ENCODE measurements at places on chromosomes 1 and 21.
A peak's percentile ranks its signal among the peaks of the same experiment; 100 is the strongest.

GRCh38 chr1:32755810-32756159 is 53.2 kb upstream of the SYNC start:
- DNase-seq = no peak

GRCh38 chr1:65209005-65209885 is 61.2 kb downstream of the AK4 start:
- peak; percentile 30 for DNase-seq

DNA sequence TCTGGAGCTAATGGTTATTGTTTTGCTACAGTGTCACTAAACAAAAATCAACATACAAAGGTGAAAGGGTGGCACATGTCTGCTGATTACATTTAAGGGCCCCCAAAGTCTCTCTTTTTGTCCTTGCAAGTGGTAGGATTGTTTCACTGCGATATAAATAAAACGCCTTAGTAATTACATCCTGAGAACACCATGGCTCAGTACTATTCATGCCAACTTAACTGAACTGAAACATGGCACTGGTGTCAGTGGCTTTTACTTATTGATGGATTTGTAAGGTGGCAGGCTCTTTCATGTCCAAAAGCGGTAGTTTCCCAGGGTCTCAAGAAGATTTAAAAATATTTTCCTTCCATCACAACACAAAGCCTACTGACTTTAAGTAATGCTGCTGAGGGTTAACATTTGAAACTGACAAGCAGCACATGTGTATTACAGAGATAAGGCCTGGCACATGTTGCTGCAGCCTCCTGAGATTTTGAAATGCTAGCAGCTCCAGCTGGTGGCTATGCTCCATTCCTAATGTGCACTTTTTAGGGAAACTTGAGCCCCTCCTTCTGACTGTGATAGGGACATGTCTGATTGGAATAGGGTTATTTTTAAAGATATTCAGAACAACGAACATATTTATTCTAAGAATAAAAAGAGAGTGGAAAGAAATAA is 86.8 kb downstream of the ATP1B1 start:
- DNase-seq = no peak

DNA sequence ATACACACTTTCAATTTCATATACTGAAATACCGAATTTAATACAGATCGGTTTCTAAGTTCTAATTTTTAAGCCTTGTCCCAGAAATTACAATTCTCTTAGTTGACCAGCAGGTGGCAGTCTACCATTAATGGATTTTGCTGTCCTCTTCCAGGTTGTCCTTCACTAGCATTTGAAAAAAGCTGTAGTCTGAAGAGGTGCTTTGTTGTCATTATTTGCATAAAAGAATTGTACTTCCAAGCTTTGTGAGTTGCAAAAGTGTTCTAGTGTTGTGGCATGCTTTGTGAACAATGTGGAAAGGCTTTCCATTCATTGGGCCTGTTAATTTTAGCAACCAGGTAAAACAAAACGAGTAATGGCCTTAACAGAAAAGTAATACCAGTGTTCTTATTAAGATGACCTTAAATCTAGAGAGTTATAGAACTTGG is 193.6 kb downstream of the RPS6KC1 start:
- peak; percentile 59 for DNase-seq

DNA sequence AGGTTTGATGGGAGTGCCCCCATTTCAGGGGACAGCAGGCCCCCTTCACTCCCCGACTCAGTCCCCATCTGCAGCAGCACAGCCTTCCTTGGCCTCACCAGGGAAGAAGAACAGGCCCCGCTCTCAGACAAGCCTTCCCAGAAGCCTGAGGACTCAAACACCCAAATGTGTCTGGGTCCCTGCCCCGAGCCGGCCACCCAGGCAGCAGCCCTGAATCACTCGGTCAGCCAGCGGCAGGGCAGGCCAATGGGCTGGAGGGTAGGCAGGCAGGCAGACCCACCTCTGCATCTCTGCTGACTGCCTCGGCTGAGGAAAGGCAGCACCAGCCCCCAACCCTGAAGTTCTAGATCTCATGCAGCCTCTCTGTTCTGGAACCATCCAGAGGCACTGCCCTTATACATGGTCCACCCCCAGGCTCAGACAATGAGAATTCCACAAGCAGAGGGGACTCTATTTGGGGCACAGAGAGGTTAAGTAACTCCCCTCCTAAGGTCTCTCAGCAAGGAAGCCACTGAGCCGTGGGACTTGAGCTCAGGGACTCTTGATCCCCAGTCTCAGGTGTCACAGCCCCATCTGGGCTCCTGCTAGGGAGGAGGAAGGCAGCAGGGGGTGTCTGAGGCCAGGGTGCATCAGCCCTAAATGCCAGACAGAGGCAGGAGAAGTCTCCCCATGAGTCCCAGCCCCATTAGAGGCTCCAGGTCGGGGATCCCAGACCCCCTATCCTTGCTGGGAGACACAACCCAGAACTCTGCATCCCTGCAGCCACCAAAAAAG is 33.2 kb upstream of the RUNX3 start:
- DNase-seq = no peak

DNA sequence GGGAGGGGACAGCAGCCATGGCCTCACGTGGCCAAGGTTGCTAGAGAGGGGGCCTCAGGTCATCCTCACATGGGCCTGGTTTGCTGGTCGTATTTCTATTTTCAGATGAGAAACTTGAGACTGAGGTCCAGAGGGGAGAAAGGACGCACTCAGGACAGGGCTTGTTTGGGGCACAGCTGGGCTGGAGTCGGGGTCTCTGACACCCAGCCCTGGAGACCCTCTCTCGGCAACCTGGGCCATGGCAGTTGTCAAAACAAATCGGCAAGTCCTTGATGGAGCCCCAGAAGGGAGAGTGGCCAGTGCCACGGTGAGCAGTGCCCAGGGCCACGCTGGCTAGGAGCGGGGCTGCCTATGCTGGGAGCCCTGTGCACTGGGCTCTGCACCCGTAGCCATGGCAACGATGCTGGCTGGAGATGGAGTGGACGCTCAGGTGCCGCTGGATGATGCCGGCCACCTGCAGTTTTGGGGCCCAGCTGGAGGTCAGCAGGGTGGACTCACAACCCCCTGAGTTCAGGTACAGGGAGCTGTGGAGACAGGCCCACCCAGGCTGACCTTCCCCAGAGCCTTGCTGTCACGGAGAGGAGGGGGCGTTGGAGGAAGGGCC is 11.1 kb downstream of the LRRC3 start:
- DNase-seq = no peak

GRCh38 chr1:182625024-182625423 is 20.8 kb upstream of the RGS16 start:
- no peak for DNase-seq

DNA sequence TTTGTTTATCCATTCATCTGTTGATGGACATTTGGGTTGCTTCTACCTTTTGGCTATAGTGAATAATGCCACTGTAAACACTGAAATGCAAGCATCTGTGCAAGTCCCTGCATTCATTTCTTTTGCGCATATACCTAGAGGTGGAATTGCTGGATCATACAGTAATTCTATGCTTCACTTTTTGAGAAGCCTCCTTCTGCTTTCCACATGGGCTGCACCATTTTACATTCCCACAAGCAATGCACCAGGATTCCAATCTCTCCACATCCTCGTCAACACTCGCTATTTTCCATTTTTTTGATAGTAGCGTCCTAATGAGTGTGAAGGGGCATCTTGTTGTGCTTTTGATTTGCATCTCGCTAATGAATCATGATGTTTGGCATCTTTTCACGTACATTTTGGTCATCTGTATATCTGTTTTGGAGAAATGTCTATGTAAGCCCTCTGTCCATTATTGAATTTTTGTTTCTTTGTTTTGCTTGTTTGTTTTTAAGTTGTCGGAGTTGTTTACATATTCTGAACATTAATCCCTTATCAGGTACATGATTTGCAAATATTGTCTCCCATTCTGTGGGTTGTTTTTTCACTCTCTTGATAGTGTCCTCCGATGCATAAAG is 335.4 kb downstream of the RRAGC start:
- no peak for DNase-seq

DNA sequence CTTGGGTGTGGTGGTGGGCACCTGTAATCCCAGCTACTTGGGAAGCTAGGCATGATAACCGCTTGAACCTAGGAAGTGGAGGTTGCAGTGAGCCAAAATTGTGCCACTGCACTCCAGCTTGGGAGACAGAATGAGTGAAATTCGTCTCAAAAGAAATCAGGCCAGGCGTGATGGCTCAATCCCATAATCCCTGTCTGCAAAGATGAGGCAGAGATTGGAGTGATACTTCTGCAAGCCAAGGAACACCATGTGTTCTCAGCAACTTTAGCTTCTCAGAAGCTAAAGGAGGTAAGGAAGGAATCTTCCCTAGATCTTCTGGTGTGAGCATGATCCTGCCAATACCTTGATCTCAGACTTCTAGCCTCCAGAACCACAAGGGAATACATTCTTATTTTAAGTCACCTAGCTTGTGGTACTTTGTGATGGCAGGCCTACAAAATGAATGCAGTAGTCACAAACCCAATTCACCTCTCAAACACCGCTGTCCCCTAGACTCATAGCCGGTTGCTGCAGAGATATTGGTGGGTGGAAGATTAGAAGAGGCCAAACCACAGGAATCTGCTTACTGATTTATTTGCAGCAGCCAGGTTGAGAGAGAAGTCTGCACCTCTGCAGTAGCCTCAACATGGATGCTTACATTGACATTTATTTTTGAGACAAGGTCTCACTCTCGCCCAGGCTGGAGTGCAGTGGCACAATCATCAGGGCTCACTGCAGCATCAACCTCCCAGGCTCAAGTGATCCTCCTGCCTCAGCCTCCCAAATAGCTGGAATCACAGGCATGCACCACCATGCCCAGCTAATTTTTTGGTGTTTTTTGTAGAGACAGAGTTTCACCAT is 18.6 kb downstream of the L1TD1 start:
- no peak for DNase-seq

DNA sequence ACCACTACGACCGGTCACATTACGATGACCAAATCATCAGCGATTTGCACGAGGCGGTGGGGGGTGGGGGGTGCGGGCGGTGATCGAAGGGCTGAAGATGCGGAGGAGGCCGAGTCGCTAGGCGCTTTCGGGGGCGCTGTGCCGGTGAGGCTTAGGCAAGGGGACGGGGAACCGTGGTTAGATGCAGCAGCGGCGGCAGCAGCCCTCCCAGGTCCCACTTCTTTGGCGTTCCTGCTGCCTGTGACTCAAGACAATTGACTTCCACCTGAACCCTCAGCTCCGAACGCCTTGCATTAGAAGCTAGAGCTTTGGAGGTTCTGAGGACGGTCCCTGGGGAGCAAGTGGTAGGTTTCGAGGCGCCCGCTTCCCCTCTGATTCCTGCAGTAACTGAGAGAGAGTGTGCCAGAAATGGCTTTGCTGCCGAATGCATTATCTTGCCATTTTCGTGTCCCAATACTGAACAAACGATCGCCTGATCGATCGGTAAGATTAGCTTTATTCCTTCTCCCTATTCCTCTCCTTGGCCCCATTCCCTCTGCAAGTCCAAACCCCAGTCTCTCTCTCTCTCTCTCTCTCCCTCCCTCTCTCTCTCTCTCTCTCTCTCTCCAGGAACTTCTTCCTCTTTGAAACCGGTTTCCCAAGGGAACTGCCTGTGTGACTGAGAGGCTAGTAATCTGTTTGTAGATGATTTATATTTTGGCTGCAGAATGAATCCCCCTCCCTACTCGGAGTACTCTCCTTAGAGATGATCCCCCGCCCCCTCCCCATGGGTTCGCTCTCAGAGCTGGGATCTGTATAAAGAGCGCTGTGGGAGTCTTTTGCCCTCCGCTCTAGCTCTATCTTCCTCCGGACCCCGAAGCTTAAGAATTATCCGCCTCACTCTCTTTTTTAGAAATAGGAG is 735 bp upstream of the BRINP3 start:
- peak; percentile 76 for DNase-seq

DNA sequence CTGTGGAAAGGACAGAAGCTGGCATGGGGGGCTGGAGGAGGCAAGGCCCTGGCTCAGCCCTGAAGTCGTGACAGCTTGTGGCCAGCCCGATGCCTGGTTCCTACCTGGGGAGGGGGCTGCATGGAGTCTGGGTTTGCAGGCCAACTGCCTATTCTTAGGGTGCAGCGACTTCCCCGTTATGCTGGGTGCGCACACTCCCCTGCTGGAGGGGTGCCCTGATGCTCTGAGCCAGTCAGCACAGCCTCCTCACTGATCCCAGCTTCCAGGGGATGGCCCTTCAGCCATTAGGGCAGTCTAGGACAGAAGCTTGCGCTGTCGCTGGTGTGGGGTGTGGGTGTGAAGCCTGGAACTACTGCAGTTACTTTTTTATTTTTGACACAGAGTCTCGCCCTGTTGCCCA is 30.0 kb upstream of the SLC19A1 start:
- DNase-seq = no peak

- DNase-seq = no peak
These were observed 35.8 kb downstream of the UBIAD1 start for GRCh38 chr1:11308699-11309224.

GRCh38 chr1:211632808-211633523 is 42.5 kb downstream of the NEK2 start:
- DNase-seq = peak; percentile 76

- DNase-seq = no peak
These were observed 70.1 kb downstream of the CASZ1 start for GRCh38 chr1:10726355-10726754.

DNA sequence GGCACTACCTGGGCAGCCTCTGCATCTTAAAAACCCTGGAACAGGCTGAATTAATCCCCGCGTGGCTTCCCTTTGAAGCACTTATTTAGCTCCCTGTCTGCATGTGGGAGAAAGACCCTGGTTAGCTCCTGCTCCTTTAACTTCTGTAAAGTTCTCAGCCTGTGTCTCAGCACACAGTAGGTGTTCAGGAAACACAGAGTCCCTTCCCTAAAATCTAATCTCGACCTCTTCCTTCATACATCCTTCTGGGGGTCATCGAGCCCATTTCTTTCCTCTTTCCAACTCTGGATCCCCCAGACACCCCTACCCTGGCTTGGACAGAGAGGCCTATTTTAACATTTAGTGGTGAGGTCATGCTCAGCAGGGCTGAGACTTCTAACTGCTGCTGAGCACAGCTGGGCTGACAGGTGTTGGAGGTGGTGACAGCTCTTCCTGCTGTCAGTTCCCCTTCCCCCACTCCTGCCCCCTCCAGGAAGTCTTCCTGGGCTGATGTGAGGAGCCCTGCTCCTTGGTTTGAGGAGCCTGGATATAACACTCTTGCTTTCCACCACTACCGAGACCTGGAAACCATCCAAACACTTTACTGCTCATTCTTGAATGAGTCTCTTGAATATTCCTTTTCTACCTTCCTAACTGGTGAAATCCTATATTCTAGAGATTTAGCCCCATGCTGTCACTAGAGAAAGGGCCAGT is 5.3 kb downstream of the E2F2 start:
- no peak for DNase-seq

- no peak for DNase-seq
These were observed 57.5 kb upstream of the PLPPR5 start for GRCh38 chr1:99062192-99062591.

- DNase-seq = no peak
These were observed 90.3 kb downstream of the WLS start for GRCh38 chr1:68142036-68142435.

Measured in NCI-H446 treated with DMSO at 0.1 percent for 48 hours (cell line).